Stimulated activated CD8-positive, alpha-beta memory T cell treated with anti-CD3 and anti-CD28 coated beads, Interleukin-2, amount 100 ng/mL, for 48 hours (primary cell): ENCODE measurements at places on chromosomes 2 and 18.

DNA sequence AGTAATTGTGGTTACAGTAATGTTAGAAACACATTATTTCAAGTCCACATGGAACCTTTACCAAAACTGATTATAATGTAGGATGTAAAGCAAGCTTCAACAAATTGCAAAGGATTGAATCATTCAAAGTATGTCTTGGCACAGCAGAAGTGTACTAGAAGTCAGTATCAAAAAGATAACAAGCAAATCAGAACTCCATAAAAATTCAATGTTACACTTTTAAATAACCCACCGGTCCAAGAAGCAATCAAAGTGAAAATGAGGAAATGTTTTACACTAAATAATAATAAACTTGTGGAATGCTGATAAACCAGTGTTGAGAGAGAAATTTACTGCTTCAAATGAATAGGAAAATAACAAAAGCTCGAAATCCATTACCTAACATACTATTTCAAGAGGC, 47.7 kb downstream of the TTC21B start:
- no peak for DNase-seq

- peak; percentile 69 for DNase-seq
These were observed at the start of gene MAPRE3 for GRCh38 chr2:26970244-26970927. Gene MAPRE3, plus strand, starts transcription at chr2:26970637. Its CDS starts 51,582 bp downstream, at chr2:27022219.

- DNase-seq = no peak
These were observed 2.8 kb upstream of the RAX start for GRCh38 chr18:59276047-59276446.

GRCh38 chr2:101706819-101707177, 9.3 kb downstream of the MAP4K4 start:
- DNase-seq = no peak

DNA sequence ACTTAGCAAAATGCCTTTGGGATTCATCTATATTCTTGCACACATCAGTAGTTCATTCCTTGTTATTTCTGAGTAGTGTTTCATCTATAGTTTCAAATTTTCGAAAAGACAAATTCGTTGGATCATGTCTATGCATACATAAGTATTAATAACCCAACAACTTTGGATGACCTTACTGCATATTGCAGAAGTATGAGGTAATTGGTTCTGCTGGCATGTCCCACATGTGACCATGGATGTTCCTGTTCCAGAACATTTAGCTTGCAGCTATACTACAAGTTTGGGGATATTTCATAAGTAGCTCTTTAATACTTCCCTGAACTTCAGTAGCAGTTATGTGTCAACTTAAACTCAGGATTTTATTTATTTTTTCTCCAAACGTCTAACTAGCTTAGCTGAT, 44.9 kb downstream of the APLF start:
- no peak for DNase-seq

GRCh38 chr2:63588385-63589147, at the start of the genes MDH1 and WDPCP:
Gene MDH1, plus strand, starts transcription at chr2:63588963. Its CDS starts 81 bp downstream, at chr2:63589044.
Gene WDPCP, minus strand, starts transcription at chr2:63588477. Its CDS starts 206 bp downstream, at chr2:63588271.
- peak; percentile 81 for DNase-seq

- DNase-seq = no peak
These were observed 41.1 kb downstream of the FAM124B start for GRCh38 chr2:224360801-224361251.

- no peak for DNase-seq
These were observed 304.6 kb downstream of the MTX2 start for GRCh38 chr2:176573612-176574483.

DNA sequence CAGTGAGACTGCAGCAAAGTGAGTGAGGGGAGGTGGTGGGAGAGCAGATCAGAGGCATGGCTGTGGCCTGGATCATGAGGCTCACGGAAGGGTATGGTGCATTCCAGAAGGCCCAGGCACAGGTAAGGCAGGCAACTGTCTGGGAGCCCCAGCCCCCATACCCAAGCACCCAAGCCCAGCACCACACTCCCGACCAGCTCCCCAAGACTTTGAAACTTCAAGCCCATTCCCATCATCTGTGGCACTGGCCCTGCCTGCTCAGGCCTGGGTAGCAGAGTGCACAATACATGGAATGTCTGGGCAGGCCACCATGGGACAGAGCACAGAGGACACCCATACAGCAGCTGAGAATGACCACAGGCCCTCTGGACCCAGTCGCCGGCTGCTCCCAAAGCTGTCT, 202.6 kb upstream of the ARL4C start:
- DNase-seq = no peak

DNA sequence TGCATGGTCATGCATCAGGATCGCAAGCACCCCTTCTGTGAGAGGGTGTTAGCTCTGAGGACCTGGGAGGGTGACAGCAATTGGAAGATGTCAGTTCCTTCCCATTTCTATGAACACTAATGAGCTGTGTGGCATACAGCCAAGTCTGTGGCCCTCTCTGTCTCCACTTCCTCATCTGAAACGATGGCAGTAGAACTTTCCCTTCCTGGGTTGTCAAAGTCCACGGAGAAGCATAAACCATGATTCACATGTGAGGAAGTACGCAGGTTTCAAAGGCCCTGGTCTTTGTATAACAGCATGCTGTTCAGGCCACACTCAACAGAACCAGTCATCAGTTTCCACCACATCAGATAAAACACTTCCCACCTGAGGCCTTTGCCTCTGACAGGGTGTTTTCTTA, 167.4 kb upstream of the RAB6C start:
- DNase-seq = no peak

DNA sequence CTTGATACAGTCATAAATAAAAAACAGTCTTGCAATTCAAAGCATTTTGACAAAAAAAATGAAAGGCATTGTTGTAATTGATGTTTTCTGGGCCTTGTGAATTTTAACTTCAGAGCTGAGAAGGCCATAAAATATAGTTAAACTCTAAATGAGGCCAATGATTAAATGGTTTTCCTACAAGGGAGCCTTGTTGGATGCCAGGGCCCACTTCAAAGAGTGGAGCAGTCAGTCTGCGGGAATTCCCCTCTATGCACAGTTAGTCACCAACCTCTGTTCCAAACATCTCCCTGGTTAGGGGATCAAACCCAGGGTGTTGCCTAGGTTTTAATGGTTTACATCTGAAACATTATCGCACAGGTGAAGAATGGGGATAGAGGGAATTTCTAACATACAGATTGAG, 143.4 kb downstream of the NCKAP5 start:
- no peak for DNase-seq

DNA sequence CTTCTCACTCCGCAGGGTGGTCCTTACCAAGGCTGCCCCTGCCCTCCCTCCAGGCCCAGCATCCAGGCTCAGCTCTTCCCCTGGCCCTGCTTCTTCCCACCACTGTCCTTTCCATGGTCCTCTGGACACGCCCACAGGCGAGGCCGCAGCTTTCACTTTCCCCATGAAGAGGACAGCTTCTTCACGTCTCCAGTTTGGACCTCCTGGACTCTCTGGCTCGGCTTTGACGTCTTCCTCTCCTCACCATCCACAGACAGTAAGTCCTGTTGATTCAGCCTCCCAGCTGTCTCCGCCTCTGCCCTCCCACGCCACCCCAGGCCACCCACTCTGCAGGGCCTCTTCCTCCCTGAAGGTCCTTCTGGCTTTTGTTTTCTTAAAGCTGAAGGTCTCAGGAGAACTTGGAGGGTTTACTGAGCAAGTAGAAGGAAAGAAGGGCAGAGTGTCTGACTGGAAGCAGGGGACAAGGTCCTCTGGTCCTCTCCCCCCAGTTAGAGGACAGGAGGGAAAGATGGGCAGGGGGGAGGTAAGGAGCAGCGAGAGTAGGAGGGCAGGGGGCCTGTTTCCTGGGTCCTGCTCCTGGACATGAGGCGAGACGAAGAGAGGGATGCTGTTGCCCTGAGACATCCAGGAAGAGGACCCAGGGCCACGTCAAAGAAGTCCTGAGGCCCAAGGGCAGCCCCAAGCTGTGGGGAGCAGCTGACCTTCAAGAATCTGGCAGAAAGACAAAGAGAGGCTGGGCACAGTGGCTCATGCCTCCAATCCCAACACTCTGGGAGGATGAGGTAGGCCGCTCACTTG, 24.7 kb upstream of the NMUR1 start:
- no peak for DNase-seq

DNA sequence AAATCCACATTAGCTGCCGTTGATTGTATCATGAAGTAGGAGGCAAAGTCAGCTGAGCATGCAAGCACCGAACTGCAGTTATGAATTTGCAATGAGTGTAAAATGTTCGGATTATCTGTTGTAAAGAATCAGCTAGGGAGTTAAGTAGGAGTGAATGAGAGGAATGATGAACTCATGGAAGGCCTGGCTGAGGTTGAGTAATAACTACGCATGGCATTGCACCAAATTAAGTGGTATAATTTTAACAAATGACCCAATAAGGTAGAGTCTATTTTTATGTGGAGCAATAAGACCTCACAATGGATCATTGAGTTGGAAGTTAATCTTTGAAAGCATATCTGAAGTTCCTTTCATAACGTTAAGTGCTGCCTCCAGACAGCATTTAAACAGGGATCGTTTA, 288.2 kb upstream of the CHST9 start:
- DNase-seq = no peak

GRCh38 chr2:105410554-105410953, 11.7 kb upstream of the FHL2 start:
- no peak for DNase-seq

DNA sequence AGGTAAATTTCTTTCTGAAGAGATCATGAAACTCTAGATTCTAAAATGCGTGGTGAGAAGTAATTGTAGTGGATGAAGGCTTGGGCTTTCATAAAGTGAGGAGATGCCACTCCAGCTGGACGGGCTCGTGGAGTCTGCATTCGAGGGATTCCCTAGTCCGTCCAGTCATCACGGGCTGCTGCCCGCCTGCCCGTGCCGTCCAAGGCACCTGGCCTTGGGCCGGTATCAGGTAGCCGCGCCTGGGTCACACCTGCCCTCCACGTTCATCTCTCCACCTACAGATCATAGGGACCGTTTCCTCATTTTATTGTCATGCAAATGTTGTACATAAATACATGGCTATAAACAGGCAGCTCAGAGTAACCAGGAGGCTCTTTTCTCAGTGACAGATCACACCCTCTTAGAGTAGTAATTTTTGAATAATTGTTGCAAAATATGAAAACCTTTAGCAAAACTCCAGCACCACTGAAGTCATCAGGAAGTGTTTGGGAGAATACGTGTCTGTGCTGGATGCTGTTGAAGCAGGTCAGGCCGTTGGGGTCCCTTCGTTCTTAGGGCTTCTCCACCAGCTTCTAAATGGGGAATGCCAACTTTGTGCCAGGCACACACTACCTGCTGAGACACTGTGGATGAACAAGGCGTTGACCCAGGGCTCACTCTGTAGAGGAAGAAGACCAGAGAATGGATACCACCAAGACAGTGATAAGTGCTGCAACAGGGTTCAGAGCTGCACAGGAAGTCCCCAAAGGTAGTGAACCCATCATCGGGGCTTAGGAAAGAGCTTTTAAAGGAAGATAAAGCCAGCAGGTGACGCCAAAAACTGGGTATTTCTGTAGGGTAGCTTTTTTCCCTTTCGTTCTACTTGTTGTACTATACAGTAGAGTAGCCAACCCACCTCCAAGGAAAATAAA, 112.5 kb downstream of the FAM210A start:
- no peak for DNase-seq

- no peak for DNase-seq
These were observed 15.5 kb downstream of the ADRA2B start for GRCh38 chr2:96100893-96101304.

- no peak for DNase-seq
These were observed 144.5 kb downstream of the RAD51AP2 start for GRCh38 chr2:17373741-17374140.

DNA sequence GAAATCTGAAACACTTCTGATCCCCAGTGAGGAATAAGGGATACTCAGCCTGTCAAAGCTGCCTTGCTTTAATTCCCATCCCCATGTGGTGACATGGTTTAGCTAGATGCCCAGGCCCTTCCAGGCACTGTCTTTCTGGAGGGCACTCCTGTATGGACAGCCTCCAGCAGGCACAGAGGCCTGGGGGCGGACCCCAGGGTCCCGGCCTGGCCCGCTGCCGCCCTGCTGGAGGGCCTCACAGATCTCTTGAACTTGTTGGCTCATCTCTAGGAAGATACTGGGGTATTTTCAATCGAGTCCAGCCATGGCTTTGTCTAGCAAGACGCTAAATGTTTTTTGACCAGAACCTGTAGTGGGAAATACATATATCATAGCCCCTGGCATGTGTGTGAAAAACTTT, 21.0 kb upstream of the CNNM3 start:
- DNase-seq = no peak

- DNase-seq = no peak
These were observed 104.0 kb upstream of the SLC66A3 start for GRCh38 chr2:11051280-11051679.

DNA sequence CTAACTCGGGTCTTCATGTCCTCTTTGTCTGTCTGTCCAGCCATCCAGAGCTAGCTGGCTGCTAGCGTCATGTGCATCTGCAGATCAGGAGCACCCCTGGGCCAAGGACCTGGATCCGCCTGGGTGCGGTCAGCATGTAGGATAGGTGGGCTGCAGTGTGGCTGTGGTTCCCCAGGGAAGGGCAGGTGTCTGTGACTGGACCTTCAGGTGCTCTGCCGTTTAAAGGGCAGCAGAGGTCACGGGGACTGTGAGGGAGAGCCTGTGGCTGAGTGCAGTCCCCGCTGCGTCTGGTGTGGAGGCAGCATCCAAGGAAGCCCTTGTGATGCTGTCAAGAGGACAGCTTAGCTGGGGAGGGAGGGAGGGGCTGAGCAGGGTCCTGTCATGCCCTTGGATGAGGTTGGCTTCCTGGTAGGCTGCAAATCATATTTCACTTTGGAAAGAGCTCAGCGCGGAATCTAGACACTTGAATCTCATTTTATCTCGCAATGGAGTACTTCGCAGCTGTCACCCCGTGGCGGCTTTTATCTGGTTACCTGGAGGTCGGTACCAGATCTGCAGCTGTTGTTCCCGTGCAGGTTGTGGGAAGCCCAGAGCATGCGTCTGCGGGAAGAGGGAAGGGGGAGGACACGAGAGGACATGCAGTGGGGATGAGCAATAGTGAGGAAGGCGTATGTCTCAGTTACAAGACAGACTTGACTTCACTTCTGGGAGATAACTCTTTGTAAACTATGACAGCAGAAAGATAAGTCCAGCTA, 5.9 kb upstream of the RALB start:
- DNase-seq = no peak

GRCh38 chr18:76687304-76687962, 134.9 kb upstream of the ZNF236 start:
- DNase-seq = no peak

DNA sequence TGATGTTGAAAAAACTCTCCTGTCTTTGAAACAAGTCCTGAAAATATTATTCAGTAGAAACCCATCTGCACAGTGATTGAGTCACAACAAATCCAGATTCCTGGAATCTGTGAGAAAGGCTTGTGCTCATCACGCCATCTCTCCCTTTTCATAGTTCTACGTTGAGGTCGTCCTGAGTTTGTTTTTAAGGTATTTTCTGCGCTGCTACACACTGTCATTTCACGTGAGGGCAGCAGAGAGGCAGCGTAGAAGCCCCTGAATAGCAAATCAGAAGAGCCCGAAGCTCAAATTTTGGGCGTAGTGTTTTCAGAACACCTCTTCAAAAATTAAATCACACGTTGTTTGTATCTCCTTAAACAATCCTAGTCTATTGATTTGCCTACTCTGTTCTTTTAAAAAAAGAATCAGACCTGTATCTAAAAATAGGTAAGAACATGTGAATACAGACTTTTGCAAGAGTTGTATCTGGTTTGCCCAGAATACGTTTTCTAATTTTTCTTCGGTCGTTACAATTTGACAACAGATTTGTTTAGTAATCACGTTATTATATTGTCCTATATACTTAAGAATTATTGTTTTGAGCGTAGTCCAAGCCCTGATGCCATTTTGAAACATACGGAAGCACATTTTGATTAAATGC, 61.6 kb upstream of the SLC38A11 start:
- DNase-seq = no peak
